Esophagus squamous epithelium (tissue), 5 donors: ENCODE measurements at places on chromosomes 6 and 20.

DNA sequence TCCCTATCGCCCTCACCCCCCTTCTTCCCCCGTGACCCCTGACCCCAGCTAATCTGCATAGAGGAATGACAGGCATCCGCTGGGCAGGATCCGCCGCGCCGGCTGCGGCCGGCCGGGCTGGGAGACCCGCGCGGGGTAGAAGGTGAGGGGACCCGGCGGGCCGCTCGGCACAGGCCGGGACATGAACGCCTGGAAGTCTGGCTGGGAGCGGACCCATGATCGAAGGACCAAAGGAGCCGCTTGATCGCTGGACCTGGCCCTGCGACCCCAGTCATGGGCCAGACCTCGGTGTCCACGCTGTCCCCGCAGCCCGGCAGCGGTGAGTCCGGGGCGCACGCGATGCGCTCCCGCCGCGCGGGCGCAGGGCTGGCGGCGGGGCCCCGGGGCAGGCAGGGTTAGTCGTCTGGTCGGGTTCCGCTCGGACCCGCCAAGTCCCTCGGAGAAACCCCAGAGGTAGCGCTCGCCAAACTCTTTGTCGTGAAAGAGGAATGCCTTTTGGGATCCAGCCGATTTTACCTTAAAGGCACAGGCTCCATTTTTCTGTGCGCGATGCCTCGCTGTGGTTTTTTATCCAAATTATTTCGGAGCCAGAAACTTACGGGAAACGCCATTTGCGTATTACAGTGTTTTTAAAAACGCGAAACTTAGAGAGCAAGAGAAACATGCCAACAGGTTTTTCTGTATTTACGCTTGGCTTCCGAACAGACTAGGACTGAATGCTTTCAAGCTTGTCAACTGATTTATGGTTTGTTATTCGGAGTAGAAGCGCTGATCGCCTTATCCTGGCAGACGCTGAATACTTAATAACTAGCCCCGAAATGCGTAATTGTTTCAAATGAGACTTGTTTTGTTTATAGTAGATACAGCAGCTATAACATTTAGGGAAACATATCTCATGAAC, at the start of gene PHACTR2:
TSS of gene PHACTR2 (plus strand) at position 75 of the 901 bp plus-strand sequence. CDS start at position 274, 199 bp downstream.
- no peak for DNase-seq

DNA sequence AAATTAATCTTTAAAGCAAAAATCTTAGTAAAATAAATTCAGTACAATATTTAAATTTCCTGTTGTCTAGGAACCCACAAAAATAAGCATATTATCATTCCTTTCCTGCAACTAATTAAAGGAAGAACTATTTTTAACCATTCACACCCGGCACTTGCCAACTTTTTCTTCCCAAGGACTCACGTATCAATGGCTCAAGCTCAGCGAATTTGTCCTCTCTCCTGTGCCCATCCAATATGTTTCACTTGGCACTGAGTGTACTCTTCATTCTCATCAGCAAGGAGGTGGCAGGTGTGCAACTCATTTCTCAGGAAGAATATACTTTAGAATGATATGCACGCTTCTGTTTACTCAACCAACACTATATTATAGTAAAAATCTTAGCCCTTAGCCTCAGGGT, 419.4 kb downstream of the C6orf118 start:
- DNase-seq, result no peak

- no peak for DNase-seq
These were observed 1.2 kb upstream of the C6orf62 start for GRCh38 chr6:24720131-24720603.

DNA sequence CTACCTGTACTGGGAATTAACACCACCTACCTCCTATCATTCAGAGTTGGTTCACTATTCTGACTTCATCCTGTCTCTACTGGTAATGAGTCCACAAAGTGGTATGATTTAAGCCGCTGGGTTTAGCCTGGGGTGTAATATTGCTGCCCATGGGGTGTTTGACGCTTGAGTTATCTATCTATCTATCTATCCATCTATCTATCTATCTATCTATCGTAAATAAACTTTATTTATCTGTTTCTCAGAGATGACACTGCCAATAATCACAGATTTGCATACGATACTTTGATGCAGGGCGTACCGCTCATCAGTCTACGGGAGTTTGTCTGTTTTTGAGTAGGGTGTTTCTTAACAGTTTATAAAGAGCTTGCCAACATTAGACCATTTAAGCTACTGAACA, 73.6 kb upstream of the ZNF184 start:
- no peak for DNase-seq

GRCh38 chr6:169406034-169406433, 152.4 kb upstream of the THBS2 start:
- no peak for DNase-seq

DNA sequence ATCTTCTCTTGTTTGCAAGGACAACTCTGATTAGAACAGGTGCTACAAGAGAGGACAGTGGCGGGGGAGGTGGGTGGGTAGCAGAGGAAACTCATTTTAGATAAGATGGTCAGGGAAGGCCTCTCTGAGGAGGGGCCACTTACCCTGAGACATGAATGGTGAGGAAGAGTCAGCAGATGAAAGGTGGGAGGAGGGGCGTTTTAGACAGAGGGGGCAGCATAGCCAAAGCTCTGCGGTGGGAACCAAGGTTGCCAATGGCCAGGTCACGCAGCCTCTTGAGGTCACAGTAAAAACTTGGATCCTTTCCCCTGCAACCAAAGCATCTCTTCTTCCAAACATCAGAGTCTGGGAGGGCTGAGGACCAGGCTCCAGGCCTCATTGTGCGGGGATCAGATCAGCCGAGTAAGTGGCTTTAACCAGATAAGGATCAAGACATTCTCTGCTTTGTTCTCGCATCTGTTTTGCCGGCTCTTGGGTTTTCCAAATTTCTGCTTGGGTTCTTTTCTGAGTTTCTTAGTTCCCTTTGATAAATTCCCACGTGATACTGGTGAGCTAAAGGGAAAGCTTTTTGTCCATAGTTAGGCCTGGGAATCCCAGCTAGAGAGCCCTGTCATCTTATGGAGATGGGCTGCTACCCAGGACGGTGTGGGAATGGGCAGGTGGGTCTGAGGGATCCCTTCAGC, 5.5 kb upstream of the CD40 start:
- DNase-seq, result no peak

GRCh38 chr6:24911796-24912382, 23.9 kb downstream of the RIPOR2 start:
- no peak for DNase-seq

DNA sequence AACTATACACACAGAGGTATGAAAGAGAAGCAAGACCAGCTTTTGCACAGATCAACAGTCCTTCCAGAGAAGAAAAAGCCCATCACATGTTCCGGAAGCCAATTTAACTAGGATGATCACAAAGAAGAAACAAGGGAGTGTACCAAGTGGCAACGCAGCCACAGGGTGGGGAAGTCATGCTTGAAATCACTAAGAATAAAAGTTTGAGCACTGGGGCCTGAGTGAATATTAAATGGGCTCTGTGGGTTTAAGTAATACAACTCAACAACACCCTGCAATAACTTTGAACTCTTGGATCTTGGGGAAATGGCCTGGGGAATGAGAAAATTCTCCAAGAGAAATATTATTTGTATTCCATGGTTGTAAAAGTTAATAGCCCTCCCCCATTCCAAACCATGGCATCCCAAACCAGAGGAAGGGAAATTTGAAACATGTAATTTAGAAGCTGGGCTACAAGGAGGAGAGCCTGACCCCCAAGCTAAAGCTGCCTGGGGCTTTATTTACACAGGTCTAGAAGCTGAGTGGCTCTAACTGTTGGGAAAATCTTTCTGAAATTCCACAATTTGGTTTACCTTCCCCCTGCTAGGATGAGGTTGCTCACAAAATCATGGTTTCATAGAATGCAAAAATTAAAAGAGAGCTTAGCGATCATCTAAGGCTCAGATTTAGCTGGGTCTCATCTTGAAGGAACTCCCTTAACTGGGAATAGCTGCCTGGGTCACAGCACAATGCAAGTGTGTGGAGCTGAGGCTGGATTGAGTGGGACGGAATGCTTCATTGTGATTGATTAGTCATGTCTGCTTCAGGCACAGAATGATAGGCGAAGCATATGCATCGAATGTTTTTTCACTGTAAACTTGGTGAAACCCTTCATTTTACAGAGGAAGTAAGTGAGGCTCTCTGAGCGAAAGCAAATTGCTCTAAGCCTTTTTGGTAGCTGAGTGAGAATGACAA, 143.6 kb downstream of the BMP7 start:
- no peak for DNase-seq
